GM04503 (cell line): ENCODE measurements at places on chromosomes 5 and 9.

GRCh38 chr5:66517351-66517750 lies 78.8 kb upstream of the MAST4 start:
- DNase-seq, result no peak

GRCh38 chr5:10295619-10296326 lies 11.9 kb downstream of the CMBL start:
- no peak for DNase-seq

DNA sequence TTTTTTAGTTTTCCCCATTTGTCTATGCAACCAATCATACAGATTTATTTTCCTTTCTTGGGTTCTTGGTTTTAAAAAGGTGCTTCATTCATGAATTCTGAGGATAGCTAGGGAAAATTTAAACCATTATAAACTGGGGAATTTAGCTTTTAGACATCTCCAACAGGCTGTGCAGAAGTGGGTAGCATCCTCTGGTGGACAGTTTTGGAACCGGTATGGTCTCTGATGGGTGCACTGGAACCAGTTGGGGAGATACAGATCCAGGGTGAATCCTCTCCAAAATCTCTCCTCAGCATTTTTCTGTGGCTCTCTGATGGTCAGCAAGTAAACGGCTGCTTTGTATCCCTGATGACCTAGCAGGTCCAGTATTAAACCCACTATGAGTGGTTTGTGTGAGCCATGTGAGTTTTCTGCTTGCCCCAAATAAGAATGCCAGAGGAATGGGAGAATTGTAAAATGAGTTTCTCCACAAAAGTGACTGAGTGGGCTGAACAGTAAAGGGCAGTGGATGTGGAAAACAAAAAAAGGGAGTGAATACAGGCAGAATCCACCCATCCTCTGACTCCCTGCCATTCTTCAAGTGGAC lies 9.1 kb upstream of the DNAJC25 start:
- DNase-seq, result no peak

DNA sequence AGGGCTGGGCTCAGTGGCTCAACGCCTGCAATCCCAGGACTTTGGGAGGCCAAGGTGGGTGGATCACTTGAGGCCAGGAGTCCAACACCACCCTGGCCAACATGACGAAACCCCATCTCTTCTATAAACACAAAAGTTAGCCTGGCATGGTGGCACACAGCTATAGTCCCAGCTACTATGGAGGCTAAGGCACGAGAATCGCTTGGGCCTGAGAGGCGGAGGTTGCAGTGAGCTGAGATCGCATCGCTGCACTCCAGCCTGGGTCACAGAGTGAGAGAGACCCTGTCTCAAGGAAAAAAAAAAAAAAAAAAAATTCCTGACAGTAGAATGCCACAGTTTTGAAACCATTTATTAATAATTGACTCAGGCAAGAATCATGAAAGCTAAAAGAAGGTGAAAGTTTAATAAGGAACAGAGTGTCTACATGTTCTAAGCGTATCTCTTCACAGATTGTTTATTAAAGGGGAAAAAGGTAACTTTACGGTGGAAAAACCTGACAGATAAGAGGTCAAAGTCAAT lies 5.7 kb upstream of the PTGR1 start:
- DNase-seq, result no peak

DNA sequence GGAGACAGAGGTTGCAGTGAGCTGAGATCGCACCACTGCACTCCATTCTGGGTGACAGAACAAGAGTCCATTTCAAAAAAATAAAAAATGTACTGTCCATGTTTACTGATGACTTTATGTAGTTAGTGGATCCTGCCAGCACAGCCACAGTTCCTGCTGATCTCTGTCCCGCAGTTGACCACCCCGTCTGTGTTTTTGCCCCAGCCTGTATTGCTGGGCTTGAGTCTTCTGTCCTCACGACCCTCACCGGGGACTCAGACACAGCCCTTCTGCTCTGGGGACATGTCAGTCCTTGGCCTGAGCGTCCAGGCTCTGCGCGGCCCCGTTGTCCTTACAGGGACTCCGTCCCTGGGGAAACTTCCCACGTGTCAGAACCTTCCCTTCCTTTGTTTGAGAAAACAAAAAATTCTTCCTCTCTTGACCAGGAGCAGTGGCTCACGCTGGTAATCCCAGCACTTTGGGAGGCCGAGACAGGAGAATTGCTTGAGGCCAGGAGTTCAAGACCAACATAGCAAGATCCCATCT lies 14.5 kb downstream of the SURF6 start:
- DNase-seq, result no peak

DNA sequence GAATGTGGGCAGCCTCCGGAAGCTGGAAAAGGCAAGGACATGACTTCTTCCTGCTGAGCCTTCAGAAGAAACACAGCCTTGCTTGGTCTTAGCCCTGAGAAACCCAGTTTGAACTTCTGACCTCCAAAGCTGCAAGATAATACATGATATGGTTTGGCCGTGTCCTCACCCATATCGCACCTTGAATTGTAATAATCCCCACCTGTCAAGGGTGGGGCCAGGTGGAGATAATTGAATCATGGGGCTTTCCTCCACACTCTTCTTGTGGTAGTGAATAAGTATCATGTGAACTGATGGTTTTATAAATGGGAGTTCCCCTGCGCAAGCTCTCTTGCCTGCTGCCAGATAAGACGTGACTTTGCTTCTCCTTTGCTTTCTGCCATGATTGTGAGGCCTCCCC lies 310.9 kb downstream of the PSAT1 start:
- no peak for DNase-seq

DNA sequence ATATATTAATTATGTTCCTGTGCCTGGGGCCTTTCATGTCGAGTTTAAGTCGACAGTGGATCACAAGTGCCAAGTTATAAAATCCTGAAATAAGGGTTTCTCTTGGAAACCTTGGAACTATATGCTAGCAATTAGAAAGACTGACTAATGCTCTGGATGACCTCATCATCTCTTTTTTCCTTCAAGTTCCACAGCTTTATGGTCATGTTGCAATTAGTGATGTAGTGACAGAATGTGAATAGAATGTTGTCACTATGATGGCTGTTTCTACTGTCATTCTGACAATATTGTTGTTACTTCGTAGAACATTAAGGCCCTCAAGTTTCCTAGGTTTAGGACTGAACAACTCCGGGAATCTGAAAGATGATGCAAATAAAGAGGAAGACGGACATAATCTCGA lies 368.0 kb upstream of the SEMA6A start:
- DNase-seq, result no peak

GRCh38 chr9:85269811-85270210 lies 471.9 kb downstream of the AGTPBP1 start:
- no peak for DNase-seq

GRCh38 chr5:35160486-35161116 lies 69.7 kb downstream of the PRLR start:
- no peak for DNase-seq

GRCh38 chr5:66982056-66982387 lies 214.6 kb downstream of the CD180 start:
- no peak for DNase-seq

- DNase-seq, result peak; percentile 89
These were observed 411.1 kb downstream of the ACTL7B start for GRCh38 chr9:108444400-108445358.

DNA sequence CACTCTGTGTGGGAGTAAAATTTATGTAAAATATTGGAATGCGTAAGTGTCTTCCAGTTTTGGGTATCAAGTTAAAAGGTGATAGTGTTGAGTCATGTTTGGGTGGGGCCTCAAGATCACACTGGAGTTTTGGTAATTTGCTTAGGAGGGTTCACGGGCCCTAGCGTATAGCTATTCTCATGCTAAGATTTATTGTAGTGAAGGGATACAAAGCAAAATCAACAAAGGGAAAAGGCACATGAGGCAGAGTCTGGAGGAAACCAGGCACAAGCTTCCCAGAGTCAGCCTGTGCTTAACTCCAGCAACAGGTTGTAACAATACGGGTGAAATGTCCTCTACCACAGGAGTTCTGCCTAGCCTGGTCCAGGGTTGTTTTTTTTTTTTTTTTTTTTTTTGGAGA lies 20.2 kb downstream of the HSPA4 start:
- DNase-seq, result no peak

DNA sequence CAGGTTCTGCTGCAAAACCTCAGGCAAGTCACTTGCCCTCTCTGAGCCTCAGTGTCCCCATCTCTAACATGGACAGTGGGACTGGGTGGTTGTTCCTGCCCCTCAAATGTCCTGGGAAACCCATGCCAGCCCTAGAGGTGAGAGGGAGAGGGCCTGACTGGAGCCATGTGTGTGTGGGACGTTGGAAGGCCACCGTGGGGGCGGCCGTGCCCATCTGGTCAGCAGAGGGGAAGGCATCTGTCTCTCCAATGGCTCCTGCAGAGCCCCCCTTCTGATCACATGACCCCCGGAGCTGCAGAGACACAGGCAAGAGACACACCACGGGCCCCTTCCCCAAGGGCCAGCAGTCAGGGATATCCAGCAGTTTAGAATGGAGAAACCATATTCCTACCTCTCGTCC lies 1.7 kb downstream of the DNM1 start:
- DNase-seq, result no peak

- no peak for DNase-seq
These were observed 158.2 kb downstream of the MACROH2A1 start for GRCh38 chr5:135240781-135241360.

DNA sequence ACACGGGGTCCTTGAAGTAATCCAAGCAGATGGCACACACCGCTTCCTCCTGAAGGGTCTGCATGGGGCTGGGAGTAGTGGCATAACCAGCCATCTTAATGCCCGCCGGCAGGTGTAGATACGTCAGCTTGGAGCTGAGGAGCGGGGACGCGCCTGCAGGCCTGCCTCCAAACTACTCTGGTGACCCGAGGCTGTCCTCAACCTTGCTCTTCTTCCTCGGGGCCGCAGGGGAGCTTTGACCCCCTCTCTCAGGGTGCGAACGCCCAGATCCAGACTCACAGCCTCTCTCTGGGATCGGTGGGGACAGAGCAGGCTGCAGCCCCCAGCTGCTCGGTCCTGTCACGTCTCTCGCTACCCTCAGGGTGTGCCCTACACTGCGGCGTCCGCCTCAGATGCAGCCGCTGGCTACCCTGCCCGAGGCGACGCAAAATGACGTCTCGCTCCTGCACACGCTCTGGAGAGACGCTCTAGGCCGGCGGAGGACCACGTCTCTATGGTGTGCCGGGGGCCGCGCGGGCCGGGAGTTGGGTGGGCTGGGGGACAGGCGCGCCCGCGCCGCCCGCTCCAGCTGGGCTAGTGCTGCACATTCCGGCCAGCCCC lies at the start of gene TRIM52:
TSS of gene TRIM52 (minus strand) at position 424 of the 600 bp plus-strand sequence. CDS start at position 94, 330 bp downstream.
- no peak for DNase-seq

- no peak for DNase-seq
These were observed 55.7 kb downstream of the LHFPL2 start for GRCh38 chr5:78592735-78593386.

DNA sequence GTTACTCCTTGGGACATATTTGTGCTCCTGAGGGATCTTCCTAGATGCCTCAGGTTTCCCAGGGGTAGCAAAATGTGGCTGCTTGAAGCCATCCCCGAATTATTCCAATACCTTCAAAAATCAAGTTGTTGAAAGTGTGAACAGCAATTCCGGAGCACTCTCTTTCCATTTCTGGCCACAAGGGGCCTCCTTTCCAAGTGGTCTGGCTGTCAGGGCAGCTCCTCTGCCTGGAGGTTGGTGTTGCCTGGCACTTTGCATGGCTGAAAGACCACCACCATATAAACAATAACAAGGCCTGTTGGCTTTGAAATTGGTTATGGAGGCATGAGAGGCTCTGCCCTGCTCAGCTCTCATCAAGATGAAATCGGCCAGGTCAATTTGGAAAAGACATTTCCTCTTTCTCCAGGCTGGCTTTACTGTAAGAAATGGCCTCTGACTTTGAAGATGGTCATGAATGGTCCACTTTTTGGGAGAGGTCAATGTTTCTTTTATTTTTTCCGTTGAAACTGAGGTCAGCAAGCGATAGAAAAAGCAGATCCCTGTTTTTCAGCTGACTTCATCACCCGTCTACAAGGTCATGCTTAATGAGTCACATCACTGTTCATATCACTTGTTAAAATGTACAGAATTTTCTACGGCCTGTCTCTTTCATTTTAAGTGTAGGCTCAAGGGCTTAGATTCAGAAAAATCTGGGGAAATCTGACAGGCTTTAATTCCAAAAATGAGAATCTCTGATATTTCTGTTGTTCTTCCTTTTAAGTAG lies 481.1 kb upstream of the ZNF608 start:
- DNase-seq, result no peak

- peak; percentile 51 for DNase-seq
These were observed 523.6 kb upstream of the WWC1 start for GRCh38 chr5:167767795-167768194.

DNA sequence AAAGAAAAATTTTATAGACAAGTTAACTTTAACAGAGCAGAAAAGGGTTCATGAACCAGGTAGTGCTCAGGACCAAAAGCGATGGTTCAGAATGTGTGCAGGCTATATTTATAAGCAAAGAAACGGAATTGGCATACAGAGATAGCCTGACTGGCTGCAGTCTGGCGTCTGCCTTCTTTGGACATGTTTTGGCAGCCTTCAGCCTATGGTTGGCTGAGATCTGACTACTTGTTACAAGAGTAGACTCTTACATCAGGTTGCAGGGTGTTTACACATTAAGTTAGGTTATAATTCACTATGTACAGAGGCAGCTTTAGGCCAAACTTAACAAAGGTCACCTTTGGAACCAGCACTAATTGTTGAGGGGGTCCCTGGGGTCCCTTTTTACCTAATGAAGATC lies 7.0 kb downstream of the NOP16 start:
- DNase-seq, result no peak

GRCh38 chr9:104386425-104387069 lies 117.5 kb upstream of the OR13F1 start:
- peak; percentile 2 for DNase-seq

DNA sequence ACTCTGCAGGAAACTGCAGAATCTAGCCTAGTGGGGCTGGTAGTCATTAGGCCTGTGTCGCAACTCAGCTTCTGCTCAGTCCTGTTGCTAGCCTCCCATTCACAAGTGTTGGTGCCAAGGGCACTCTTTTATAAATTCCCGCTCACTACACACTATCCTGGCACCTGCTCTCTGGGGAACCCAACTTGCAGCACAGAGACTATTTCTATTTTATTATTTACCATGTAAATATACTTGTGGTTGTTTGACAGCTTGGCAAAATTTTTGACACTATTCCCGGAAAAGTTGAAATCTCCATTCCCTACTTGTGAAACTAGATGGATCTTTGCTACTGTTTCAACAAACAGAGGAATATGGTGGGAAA lies 20.4 kb upstream of the SMC2 start:
- no peak for DNase-seq

DNA sequence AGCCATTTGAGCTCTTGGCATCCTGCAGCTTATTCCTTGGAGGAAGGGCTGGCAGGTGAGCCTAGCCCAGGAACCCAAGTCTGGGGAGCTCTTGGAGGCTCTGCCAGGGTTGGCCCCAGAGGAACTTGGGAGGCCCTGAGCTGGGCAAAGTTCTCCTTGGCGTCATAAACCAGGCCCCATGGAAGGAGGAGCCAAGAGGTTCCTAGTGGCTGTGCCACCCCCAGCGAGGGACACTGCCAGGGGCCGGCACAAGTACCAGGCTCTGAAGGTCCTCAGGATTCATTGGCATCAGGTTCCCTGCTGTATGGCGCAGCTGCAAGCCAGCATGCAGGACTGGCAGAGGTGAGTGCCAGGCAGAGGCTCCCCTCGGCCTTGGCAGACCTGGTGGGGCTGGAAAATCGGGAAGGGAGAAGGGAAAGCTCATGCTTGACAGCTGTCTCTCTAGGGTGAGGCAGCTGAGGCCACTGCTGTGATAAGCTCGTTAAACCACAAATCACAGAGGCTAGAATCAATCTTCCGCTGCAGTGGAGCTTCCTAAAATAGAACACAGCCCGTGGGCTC lies 54.6 kb upstream of the SYNPO start:
- no peak for DNase-seq
